Caudate nucleus (tissue), 63 donors: ENCODE measurements at places on chromosomes 7 and 10.

DNA sequence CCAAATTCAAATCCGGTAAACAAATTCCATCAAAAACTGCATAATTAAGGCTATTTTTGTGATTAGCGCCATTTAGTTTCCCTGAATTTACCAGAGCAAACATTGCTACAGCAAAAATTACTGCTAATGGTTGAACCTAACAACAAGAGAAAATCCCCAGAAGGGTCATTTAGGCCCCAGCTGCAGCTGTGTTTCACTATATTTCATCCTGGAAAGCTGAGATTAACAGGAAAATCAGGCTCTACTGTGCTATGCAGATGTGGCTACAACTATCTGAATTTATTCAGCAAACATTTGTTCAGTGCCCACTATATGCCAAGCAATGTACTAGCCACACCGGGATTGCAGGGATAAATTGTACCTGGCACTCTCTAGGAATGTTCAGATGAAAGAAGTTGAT, 104.0 kb downstream of the PON1 start:
- DNase-seq, result no peak

- no peak for DNase-seq
Observed at GRCh38 chr10:98664329-98665042, 217.8 kb upstream of the HPS1 start.

DNA sequence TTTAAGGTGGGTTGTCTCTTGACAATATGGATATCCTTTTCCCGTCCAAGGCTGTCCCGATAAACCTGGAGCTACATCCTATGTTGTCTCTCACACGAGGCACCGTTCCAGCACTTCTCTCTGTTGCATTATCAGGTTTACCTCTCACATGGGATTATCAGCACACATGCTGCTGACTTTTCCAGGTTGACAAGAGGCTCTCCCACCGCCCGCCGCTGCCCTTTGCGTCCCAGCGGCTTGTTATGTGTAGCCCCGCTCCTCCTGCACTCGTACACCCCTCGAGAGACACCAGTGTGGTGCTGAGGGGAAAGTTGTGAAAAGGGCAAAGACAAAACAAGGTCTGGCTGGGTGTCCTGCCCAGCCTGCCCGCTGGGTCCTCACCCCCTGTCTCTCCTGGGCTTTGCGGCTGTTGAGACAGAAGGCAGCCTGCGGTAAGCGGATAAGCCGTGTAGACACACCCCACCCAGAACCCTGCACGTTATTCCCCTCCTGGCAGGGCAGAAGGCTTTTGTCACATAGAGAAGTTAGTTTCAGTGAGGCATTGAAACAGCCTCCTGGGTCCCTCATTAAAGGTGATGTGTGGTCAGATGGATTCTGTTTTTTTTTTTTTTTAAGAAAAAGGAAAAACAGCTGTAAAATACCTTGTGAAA, 38.7 kb downstream of the UBE3C start:
- no peak for DNase-seq

GRCh38 chr10:111211706-111212105, 134.9 kb downstream of the ADRA2A start:
- DNase-seq, result no peak

DNA sequence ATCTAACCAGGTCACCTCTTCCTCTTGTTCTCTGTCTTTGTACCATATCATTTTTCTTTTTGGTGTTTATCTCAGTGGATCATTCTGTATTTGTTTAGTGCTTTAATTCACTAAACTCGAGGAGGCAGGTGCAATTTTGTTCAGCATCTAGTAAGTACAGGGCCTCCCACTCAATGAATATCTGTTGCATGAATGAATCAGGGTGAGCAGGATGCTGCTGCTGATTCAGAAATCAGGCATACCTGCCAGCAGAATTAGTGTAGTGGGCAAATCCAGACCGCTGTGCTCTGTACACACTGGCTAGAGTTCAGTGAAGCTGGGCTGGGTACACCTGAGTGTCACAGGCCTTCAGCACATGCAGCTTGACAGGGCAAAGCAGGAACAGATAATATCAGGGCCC, 511.9 kb downstream of the SUGCT start:
- no peak for DNase-seq

- no peak for DNase-seq
Observed at GRCh38 chr7:113289140-113289740, 170.9 kb upstream of the SMIM30 start.

- DNase-seq, result no peak
Observed at GRCh38 chr7:8818406-8818805, 385.0 kb downstream of the NXPH1 start.

DNA sequence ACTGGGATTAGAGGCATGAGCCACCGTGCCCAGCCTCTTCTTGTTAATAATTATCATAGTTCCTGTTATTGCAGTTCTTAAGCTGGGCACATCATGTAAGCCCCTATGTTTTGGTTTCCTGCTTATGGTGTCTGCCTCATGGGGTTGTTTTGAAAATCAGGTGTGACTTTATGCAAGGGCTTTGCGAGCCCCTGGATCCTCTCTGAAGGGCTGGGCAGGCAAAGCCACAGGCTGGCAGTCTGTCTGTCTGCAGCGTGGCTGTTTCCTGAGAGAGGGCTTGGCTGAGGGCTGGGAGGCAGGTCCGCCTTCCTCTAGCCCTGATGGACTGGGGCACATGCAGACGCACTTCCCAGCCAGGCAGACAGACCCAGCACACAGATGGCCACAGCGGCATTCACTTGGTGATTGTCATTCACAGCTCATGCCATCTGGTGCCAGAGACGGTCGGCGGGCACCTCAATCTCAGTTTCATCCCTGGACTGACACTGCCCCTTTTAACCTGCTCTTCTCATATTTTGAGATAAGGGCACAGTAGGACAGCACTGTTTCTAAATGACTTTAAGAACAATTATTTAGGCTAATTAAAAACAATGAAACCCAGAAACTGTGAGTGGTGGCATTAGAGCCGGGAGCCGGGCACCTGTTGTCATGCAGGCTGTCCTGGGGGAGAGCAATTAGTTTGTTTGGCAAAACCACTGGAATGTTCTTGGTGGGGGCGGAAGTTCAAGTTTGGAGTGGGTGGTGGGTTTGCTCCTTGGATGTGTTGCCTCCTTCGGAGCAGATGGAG, 35.5 kb downstream of the RBM20 start:
- no peak for DNase-seq

GRCh38 chr7:130277763-130278643, 11.3 kb downstream of the CPA2 start:
- DNase-seq, result no peak

DNA sequence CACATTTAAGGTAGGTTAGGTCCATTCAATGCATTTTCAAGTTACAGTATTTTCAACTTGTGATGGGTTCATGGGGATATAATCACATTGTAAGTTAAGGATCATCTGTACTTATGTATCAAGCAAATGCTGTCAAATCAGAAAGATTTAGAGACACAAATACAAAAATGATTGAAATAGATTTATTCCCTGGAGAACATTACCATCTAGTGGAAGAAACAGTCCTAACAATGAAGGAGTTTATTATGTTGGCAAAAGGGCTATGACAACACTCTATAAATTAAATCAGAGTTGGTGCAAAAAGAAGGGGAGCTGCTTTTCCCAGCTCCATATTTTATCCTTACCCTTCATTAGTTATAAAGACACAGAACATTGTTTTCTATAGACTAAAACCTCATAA, 69.0 kb downstream of the PRSS58 start:
- DNase-seq, result no peak

DNA sequence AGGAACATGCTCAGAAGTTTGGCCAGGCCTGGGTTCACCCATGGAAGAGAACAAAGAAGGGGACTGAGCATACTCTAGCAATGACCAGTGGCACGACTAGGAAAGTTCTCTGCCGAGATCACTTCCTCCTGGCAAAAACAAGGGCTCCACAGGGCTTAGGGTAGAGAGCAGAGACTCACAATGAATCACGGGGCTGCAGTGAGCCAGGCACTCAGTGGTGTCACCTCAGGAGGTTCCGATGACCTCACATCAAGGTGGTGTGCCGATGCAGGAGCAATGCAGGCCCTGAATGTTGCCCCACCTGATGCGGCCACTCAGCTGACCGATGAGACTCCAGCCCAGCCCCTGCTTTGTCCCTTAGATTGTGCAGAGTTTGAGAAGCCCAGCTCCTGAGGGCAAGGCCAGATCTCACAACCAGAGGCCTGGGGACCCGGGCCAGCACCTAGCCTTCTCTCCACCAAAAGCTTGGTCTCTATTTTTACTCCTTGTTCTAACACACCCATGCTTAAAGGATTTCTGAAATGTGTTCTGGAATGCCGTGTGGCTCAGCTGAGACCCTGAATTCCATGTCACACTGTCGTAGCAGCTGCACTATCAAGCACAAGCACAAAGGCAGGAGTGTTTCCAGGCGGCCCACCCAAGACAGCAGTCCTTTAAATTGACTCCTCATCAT, 60.9 kb downstream of the COBL start:
- no peak for DNase-seq

- no peak for DNase-seq
Observed at GRCh38 chr7:18638594-18639452, 143.3 kb downstream of the HDAC9 start.

GRCh38 chr7:55553024-55553345, 19.3 kb downstream of the VOPP1 start:
- DNase-seq, result no peak

DNA sequence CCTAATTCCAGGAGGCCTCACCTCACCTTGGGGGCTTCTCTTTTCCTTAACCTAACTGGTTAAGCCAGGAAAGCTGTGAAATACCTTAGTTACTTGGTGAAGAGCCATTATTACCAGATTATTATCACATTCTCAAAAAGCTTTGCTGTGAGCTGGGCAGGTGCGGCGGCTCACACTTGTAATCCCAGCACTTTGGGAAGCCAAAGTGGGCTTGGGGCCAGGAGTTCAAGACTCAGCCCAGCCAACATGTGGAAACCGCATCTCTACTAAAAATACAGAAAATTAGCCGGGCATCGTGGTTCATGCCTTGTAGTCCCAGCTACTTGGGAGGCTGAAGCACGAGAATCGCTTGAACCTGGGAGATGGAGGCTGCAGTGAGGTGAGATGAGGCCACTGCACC, 102.4 kb upstream of the KLF6 start:
- DNase-seq, result no peak

- no peak for DNase-seq
Observed at GRCh38 chr7:114885836-114886235, 36.1 kb upstream of the MDFIC start.

GRCh38 chr7:104695563-104695962, 318.4 kb upstream of the KMT2E start:
- DNase-seq, result no peak

DNA sequence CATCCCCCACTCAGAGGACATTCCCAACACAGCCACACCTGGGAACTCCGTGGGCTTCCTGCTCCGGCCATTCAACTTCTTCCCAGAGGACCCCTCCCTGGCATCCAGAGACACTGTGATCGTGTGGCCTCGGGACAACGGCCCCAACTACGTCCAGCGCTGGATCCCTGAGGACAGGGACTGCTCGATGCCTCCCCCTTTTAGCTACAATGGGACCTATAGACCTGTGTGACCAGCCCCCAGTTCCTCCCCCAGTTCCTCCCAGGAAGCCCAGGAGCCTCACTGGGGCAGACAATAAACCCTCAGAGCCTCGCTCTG, 8.6 kb downstream of the AOC1 start:
- no peak for DNase-seq

GRCh38 chr7:151025924-151026671, 1.8 kb upstream of the ATG9B start:
- no peak for DNase-seq

- no peak for DNase-seq
Observed at GRCh38 chr7:124489925-124490324, 275.7 kb downstream of the GPR37 start.

DNA sequence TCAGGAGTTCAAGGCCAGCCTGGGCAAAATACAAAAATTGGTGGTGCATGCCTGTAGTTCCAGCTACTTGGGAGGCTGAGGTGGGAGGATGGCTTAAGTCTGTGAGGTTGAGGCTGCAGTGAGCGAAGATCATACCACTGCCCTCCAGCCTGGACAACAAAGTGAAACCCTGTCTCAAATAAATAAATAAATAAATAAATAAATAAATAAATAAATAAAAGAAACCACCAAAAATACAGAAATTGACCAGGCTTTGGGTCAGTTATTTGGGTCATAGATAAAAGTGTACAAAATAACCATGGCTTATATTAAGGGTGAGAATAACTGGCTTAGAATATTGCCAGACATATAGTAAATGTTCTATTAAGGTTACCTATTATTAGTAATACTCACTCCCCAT, 129.2 kb downstream of the NEUROD6 start:
- no peak for DNase-seq

GRCh38 chr10:3043512-3044368, 23.6 kb upstream of the PFKP start:
- no peak for DNase-seq
